ENCODE measurements at places on chromosomes 11 and 22.

- no peak for DNase-seq
These were observed 48.3 kb downstream of the FAM83F start for GRCh38 chr22:40043081-40043480.

GRCh38 chr11:131691181-131692041 lies 321.0 kb downstream of the NTM start:
- no peak for DNase-seq

DNA sequence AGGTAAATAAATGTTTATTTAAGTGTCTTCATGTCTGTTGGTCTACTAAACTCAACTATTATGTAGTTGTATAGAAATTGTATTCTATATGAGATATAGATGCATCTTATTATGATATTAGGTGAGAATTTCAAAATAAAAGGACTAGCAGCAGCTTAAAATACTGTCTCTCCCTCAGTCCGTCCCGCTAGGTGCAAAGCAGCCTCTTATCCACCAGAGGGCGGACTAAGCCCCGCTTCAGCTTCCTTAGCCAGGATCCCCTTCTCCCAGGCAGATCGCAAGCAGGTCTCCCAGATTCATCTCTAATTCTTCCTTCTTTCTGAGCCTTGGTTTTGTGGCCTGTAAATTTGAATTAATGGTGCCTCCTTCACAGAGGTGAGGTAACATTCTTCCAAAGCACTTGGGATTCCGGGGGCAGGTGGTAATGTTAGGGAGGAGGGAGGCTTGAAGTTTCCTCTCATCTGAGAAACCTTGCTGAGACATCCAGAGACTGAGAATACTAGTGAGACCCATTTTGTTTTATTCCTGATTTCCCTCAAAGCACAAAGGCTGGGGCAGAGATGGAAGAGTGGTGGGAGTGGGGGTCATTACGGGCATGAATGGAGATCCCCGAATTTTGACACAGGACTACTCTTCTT lies 13.5 kb upstream of the INSC start:
- peak; percentile 28 for DNase-seq

DNA sequence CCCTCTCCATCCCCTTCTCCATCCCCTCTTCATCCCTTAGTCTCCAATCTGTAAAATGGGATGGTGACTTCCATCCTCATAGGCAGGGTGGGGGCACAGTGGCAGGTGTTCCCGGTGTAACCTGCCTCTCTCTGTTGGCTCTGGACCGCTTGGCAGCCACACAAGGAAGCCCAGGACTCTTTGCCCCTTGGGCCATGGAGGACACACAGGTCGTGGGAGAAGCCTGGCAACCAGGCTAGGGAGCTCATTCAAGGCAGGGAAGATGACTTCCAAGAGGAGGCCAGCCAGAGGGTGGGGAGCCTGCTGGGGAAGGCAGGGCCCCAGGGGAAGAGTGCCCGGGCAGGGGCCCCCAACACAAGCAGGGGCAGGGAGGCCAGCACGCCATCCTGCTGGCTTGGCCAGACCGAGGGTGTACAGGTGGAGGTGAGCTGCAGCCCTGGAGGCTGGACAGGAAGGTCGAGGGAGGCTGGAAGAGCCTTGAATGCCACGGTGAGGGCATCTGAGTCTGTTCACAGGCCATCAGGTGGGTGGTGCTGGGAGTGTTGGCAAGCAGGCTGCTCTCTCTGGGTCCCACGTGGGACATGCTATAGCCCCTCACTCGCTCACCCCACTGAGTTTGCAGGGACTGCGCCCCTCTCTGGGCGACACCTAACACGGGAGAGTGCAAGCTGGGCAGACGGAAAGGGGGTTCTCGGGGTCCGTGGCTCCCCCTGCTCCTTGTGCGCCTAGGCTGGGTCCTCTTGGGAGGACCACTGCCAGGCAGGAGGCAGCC lies 15.5 kb upstream of the CTSD start:
- DNase-seq, result no peak

DNA sequence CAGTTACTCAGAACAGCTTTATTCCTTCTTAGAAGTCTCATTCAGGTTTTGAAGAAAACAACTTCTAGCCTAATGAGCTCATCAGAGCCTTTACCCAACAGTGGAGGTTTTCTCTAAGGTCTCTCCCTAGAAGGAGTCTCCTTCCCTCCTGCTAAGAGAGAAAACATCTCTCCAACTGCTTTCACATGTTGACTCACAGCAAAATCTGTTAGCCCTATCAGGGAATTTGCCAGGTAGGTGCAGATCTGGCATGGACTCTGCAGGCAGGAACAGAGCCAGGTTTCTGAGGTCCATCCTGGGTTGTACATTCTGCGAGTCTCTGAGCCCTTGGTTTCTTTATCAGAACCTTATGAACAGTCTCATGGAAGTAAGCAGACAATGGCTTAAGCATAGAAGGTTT lies 214.4 kb downstream of the HIPK3 start:
- no peak for DNase-seq

DNA sequence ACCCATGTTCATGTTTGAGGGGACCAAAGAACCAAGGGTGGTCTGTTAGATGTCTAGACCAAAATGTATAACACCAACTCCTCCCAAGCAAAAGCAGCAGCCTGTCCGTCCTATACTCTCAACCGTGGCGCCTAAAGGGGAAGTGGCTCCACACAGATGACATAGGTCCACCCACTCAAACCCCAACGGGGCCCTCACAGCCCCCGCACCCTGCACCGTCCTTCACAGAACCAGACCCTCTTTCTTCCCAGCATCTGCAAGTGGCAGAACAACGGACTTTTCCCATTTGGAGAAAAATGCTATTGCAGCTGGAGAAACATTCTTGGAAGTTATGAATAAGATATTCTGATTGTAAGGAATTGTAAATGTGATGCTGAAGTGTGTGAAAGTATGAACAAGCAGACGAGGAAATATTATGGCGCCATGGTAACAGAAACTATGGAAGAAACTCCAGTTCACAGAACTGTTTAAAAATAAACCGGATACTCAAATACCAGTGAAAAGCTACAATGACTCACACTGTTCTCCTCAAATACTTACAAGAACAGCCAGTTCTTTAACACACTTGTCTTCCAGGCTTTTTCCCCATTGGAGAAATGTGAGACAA lies 76.5 kb upstream of the ARFGAP3 start:
- no peak for DNase-seq

DNA sequence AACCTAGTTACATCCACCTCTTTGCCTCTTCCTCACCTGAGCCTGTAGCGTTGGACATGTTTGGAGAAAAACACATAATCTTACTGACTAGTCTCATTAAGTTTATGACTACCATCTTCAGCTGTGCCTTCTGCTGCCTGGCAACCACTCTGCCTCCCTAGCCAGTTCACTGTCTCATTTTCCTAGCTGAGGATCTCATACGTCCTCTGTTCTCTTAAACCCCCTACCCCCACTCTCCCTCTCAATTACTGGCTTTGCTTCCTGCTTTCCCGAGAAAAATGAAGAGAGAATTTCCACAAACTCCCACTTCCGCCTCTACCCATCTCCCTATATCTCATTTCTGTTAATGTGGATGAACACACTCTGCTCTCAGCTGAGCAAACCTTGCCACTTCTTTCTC lies 239.3 kb upstream of the POU2AF2 start:
- DNase-seq, result no peak

DNA sequence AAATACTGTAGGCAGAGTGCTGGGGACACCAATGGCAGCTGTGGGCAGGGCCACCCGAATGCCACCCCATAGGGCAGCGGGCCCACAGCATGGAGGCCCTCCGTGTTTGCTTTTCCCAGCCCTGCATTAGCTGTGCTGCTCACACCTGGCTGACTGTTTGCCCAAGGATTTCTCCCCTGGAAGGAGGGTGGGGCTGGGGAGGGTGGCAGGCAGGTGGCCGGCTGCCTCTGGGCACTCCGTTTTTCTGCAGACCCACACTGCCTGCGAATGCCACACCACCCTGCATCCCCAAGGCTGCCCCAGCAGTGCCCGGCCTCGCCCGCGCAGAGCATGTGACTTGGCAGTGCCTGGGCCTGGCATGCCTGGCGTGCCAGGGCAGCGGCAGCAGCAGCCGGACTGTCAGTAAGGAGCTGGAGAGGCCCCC lies 19.6 kb downstream of the DAGLA start:
- DNase-seq, result no peak

DNA sequence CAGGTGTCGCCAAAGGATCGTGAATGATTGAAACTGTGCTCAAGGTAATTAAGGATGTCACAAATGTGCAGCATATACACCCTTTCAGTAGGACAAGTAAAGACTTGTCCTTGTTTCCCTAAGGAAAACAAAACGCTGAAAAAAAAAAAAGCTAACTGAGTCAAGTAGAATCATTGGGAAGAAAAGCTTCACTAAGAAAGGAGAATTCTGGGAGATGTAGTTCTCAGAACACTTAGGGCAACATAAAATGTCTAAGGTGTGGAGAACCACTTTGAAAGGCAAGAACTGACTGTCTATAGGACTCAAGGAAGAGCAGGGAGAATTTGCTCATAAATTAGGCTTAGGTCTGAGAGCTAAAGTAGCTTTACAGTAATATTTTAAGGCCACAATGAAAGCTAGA lies 2.9 kb upstream of the OR5T1 start:
- no peak for DNase-seq

DNA sequence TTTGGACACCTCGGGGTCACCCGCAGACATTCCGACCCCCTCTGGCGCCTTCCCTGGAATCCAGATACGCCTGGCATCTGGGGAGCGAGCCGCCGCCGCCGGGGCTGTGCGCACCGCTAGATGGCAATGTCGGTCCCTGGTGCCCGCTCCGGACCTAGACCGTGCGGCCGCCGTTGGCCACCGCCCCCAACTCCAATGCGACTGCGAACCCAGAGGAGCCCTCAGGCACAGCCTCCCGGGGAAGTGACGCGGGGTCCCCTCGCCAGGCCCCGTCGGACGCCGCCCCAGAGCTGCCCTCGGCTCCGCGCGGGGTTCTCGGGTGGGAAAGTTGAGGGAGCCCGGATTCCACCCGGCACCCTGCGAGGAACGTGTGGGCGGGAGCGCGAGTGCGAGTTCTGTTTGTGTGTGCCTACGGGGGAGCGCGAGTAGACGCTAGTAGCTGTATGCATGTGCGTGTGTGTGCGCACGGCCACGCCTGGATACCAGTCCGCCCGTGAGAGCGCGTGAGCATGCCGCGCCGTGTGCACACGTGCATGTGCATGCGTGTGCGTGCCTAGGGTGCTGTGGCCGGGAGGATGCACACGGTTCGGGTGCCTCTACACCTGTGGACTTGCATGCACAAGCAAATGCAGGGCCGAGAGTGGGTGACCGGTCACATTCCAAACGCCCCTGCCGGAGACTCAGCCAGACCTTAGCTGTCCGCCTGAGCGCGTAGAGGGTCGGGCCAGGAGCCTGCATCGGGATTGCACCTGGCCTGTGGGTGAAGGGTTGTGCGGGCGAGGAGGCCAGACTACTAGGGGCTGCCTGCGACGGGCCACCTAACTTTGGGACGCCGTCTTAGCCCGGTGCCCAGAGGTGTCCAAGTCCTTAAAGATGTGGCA lies 1.9 kb downstream of the CHRM4 start:
- DNase-seq, result no peak

DNA sequence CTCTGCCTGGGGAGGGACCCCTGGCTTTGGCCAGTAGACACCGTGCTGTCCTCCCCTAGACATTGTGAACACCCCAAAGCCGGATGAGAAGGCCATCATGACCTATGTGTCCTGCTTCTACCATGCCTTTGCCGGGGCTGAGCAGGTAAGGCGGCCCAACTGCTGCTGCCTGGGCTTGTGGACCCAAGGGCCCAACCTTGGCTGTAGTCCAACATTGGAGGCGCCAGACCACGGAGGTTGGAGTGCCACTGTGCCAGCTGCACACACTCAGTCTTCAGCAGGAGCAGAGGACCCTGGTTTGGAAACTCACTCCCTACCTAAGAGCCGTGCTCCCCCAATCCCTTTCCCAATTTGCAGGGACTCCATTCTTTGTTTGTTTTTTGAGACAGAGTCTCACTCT lies 9.4 kb downstream of the ACTN3 start:
- DNase-seq, result no peak

GRCh38 chr22:20245577-20246367 lies 22.3 kb downstream of the RTN4R start:
- no peak for DNase-seq

DNA sequence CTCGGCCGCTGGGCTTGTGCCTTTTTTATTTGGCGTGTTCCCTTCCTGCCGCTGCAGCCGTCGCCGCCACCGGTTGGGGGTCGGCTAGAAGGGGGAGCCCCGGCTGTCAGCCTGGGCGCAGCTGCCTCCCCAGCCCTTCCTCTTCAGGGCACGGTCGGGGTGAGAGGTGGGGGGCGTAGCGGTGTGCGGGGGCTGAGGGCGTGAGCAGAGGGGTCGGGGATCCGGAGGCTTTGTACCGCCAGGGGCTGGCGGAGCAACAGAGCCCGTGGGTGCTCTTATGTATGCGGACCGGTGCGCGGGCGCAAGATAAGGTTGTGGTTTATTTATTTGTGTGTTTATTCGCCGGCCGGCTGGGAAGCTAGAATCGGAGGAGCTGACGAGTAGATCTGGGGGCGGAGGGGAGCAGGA lies 477 bp downstream of the ZBTB16 start:
- no peak for DNase-seq

DNA sequence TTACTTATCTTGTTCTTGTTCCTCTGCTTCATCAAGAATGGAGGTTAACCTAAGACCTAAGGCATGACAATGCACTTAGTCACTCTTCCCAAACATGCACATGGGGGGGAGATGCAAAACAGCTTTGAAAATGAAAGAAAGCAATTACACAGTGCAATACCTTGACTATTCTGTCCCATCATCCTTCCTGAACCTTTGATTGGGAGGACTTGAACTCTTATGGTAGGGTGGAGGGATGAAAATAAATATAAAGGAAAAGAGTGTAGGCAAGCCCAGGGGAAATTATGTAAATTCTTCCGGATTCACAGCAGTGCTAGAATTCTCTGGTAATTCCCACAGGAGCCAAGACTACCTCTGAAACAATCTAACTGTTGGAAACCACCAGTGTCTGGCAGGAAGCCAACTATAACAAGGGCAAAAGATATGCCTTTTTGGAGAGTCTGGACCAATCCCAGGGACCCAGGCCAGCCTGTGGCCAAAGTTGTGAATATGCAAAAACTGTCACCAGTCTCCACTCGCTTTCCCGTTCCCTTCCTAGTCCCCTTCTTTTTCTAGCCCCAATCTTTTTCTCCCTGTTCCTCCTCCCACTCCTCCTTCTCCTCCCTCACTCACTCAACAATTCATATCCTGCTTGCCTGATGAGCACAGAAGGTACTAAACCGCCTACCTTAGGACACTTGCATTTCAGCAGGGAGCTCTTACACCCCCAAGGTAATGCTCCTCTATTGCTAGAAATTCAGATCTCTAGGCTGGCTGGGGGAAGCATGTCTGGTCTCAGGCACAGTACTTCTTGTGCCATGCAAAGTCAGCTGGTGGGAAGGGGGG lies 2.5 kb upstream of the RCN1 start:
- no peak for DNase-seq

- no peak for DNase-seq
These were observed 397.1 kb downstream of the TENM4 start for GRCh38 chr11:79043726-79044125.

DNA sequence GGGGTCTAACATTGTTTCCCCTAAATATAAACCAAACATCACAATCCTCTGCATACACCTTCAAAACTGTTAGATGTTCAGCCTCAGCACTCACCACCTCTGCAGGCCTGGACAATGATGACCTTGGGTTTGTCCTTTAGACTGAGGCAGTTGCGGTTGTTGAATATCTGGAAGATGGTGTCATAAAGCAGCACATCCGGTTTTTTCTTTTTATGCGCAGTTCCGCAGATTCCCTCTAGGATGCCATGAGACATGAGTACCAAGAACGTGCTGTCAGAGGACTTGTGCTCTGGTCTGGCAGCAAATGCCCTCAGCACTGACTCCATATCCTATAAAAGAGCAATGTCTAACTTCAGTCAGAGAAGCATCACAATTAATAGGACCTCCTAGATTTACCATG lies 22.8 kb downstream of the CASP5 start:
- no peak for DNase-seq

GRCh38 chr11:774873-775592 lies 2.3 kb downstream of the GATD1 start:
- DNase-seq, result no peak

Measured in activated T-cell treated with anti-CD3 and anti-CD28 coated beads for 4 hours (primary cell).